ENCODE measurements at places on chromosomes 13 and 19.

DNA sequence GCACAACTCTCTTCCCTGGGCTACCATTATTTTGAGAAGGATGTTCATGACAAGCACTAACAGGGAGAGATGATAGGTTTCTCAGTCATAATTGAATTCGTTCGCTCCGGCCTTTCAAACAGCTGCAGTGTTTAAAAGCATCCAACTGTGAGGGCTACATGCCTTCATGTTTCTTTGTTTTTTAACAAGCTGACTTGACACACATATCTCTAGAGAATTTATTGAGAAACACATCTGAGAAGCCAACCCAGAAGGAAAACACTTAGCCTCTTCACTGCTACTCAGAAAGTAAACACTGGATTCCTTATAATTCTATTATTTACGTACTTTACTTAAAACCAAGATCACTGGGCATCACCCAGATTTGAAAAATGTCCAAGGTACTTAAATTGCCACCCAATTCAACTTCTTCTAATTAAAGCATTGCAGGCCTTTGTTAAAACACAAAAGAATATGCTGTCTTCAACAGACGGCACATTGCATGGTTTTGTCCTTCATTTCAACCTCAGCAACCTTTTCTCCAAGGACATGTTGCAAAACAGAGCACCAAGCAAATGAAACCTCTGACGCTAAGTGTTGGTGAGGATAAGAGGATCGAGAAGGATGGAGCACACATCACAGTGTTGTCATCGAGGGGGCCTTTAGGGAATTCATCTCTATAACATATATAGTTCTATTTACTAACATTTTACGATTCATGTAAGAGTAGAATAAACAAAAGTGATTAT, 75.8 kb downstream of the TBC1D4 start:
- DNase-seq, result no peak

DNA sequence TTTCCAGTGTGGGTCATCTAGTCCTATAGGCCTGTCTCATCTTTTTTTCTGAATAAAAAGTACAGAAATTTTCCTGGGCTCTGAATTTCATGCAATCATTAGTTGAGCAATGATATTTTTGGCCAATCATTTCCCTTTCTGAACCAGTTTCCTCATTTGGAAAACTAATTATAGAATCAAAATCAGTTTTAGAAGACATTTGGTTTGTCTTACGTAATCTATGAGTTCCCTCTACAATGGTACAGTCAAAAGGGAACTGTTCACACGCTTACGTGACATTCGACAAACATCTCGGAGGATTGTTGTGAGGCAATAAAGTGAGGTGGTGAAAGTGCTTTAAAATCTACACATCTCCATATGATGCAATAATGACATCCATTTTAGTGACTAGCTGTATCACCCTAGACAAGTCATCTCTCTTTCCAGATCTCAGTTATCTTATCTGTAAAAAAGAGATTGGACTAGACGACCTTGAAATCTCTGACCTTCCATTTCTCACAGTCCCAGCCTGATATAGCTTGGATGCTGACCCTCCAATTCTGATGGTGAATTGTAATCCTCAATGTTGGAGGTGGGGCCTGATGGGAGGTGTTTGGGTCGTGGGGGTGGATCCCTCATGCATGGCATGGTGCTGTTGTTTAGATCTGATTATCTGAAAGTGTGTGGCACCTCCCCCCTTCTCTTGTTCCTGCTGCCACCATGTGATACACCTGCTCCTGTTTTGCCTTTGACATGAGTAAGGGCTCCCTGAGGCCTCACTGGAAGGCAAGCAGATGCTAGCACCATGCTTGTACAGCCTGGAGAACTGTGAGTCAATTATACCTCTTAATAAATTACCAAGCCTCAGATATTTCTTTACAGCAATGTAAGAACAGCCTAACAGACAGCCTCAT, 26.7 kb downstream of the FLT1 start:
- DNase-seq, result no peak

DNA sequence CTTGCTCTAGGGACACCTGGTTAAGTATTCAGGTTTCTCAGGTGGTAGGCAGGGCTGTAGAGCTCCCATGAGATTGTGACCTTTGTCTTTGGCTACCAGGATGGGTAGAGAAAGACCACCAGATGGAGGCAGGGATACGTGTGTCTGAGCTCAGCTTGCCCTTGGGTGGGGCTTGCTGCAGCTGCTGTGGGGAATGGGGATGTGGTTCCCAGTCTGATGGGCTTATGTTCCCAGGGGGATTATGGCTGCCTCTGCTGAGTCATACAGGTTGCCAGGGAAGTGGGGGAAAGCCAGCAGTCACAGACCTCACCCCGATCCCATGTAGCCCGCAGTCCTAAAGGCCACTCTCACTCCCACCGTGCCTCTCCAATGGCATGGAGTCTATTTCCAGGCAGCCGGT, 659.9 kb upstream of the KLF12 start:
- DNase-seq, result no peak

DNA sequence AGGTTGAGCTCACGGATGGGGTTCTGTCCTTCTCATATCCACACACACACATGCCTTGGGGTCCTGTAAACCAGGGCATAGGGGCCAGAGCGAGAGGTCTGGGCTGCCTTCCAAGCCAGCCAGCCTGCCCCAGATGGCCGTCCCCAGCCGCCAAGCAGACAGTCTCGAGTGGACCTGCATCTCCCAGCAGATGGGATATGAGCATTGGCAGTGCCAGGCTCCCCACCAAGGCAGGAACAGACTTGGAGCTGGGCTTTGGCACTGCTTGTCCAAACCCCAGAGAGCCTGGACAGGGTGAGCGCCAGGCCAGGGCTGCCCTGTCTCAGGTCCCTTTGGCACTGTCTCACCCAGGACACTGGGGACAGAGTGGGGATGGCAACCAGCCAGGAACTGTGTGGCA, 130.4 kb downstream of the DPF1 start:
- no peak for DNase-seq

DNA sequence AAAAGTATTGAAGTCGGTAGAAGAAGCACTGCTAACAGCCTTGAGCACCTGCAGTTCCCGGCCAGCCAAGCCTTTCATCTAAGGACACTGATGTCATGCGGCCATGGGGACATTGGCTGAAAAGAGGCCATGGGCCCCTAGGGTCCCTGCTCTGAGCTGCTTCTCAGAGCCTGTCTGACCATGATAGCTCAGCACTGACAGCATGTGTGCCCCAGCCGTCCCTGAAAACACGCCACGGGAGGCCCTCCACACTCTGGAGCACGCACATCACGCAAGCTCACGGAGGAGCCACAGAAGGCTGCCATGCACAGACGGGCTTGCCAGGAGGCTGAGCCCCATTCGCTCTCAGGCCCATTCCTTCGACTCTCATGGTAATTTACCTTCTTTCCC, 51.8 kb downstream of the MLLT1 start:
- DNase-seq, result no peak

GRCh38 chr13:111482806-111483620, 162.6 kb downstream of the TEX29 start:
- no peak for DNase-seq

- DNase-seq, result no peak
Measured at GRCh38 chr13:41122838-41123237, 9.8 kb downstream of the KBTBD6 start.

DNA sequence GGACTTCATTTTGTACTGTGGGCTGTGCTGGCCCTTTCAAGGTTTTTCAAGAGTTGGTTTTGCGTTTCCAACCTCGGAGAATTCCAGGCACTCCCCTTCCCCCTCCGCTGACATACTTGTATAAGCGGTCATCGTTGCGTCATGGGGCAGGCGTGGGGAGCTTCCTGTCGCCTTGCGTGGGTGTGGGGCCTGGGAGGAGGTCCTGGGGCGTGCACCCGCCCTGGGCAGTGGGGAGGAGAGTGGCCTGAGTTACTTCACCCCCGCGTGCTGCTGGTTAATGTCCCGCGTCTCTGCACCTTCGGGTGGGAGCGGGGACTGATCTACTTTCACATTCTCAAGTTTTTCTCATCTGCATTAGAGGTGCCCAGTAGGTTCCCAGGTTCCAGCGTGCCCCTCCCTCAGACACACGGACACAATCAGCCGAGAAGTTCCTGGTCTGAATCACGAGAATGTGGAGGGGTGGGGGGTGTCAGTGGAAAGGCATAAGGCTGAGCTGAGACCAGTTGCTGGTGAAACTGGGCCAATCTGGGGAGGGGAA, 4.1 kb downstream of the IER2 start:
- peak; percentile 74 for DNase-seq

DNA sequence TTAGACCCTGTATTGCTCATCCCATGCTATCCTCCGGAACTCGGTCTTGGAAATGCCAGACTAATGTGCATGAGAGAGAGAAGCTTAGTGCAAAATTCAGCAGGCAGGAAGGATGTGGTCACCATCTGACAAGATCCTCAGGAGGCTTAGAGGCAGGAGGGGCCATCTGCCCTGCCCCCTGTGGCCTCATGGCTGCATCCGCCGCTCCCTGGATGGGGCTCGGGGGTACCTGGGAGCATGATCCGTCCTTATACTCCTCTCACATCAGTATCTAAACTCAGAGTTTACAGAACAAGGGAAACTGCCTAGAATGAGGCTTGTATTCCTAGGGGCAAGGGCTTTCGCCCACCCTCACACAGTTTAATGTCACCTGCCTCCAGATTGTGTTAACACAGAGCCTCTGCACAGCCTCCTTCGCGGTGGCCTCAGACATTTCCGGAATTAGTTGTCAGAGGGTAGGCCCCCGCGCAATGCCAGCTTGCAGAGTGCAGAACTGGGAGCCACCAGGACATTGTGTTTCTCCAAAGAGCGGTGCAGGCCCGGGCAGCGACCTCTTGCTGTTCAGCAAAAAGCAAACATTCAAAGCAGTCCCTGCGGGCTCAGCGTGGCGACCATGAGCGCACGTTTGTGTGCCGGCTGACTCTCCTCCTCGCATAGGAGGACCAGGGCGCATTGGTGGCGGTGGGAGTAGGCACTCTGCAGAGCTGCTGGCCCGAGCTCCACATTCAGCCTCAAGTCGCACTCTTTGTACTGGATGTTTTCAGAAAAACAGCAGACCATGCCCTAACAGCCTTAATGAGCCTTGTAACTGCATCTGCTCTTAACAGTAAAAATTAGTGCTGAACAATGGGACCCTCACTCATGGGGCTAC, 39.1 kb downstream of the GPR12 start:
- DNase-seq, result peak; percentile 20

GRCh38 chr19:35120492-35120891, 4.9 kb downstream of the FXYD3 start:
- DNase-seq, result no peak

- no peak for DNase-seq
Measured at GRCh38 chr13:92719868-92720267, 506.7 kb upstream of the GPC6 start.
